NCI-H524 (cell line): ENCODE measurements at places on chromosomes 7 and 10.
A peak's percentile ranks its signal among the peaks of the same experiment; 100 is the strongest.

DNA sequence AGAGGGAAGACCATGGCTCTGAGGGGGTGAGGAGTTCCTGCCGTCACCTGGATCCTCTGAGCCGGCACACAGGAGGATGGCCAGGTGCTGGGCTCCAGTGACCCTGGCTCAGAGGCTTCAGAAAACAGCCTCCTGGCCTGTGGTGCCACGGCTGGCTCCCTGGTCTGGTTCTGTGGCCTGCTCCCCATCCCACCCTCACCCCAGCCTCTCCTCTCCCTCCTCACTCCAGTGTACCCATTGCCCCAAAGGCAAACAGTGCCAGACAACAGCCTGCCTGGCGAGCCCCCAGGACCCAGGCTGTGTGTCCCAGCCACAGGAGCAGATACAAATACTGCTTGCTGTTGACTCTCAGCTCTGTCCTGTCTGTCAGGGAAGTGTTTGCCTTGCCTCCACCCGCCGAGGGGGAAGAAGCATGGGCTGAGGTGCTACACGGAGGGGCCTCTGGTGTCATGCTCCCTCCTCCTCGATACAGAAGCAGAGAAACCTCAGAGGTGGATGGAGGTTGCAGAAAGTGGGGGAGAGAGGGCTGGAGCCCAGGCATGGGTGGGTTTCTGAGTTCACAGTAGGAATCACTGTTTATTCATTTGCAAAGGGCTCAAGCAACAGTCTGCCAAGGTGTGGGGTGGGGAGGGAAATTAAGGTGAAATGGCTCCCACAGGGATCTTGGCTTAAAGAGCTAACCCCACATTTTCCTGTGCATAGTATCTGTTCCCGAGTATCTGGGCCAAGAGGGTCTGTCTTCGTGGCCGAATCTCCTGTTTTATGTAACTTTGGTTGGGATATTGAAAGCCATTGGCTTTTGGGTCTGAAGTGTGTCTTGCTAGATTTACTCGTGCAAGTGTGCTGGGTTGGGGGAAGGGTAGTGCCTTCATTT lies 5.5 kb downstream of the ADRA2A start:
- DNase-seq, result no peak

DNA sequence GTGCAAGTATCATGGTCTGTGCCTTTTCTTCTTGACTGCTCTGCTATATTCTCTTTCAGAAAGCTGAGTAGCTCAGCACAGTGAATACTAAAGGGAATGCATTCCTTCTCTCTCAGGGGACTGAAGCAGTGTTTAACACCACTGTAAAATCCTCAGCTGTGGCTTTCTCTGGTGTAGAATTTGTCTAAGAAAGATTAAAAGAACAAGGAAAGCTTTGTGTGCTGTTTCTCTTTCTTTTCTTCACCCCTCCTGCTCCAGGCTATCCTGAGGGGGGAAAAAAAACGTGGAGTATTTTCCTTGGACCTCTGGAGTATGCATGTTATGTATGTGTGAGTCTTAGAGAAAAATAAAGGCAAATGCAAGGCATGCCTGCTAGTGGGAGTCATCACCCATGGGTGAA lies 383.9 kb downstream of the AUTS2 start:
- no peak for DNase-seq

- DNase-seq, result no peak
Measured at GRCh38 chr10:87504307-87504639, 420 bp upstream of the MINPP1 start.

GRCh38 chr10:75243426-75243825 lies 7.7 kb upstream of the COMTD1 start:
- no peak for DNase-seq

DNA sequence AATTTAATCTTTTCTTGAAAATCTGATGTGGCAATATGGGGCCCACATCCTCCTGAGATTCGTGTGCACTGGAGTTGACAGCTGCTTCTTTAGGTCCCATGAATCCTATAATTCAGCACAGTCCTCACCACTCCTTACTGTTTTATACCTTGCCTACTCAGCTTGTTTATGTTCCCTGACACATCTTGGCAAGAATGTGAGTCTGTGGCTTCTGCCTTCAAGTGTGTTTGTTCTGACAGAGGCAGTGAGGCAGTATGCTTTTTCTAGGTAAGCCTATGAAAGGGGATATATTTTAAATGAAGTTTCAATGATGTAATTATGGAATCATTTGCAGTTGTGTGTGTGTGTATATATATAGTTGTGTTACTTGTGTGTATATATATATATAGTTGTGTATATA lies 106.4 kb downstream of the AMPH start:
- no peak for DNase-seq

GRCh38 chr7:46397591-46397990 lies 476.5 kb upstream of the IGFBP3 start:
- no peak for DNase-seq

GRCh38 chr10:93630625-93631557 lies 18.6 kb downstream of the PDE6C start:
- DNase-seq, result peak; percentile 36

DNA sequence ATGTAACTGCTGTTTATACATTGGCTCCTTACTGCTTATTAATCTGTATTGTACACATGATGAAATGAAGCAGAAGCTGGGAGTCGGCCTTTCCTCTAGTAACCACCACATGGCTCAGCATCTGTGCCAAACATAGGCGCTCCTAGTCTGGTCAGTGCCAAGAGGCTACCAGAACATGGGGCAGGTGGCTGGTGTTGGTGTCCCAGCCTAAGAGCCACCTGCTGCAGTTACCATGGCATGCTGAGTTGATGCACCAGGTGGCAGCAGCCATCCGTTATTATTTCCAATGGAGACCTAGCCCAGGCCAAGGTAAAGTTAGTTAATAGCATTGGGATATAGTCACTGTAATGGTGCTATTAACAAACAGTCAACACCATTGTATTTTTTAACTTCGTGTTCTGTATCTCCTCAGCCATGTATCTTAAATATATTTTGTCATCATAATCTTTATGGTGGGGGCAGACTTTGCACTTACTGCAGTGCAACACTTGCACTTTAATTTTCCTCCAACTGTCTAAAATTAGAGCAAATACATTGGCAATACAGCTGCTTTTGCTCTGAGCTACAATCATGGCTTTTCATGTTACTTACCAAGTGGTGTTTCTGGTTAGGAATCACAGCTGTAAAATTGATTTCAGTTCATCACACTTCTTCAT lies 33.1 kb downstream of the HBP1 start:
- peak; percentile 85 for DNase-seq

DNA sequence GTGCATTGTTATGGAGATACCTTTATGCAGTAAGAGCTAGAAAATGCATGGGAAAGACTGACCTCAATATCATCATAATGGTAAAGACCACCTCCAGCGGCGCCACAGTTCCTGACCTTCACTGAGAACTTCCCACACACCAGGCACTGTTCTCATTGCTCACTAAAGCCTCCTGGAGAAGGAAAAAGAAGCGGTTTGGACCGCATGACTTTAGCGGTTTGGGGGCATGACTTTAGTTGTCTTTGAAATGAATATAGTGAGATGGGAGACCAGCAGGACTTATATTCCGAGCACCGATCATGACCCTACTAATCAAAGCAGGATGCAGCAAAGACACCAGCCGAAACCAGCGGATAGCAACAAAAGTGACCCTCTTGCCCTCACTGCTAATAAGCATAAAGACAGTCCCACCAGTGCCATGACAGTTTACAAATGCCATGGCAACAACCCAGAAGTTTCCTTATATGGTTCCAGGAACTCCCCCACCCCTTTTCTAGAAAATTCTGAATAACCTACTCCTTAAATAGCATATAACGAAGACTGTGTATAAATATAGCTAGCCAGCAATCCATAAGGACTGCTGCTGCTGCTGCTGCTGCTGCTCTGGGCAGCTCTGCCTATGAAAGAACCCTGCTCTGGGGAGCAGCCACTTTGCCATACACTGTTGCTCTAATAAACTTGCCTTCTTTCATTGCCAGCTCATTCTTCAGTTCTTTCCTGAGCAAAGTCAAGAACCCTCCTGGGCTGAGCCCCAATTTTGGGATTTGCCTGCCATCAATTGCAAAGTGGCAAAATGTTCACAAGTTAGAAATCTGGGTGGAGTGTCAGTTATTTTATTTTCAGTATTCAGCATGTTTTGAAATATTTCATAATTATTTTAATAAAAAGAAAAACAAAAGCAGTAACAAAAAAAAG lies 694.1 kb downstream of the SUGCT start:
- DNase-seq, result no peak

- DNase-seq, result peak; percentile 47
Measured at GRCh38 chr7:104862719-104863118, 151.3 kb upstream of the KMT2E start.

GRCh38 chr10:98638920-98639319 lies 192.2 kb upstream of the HPS1 start:
- DNase-seq, result no peak

DNA sequence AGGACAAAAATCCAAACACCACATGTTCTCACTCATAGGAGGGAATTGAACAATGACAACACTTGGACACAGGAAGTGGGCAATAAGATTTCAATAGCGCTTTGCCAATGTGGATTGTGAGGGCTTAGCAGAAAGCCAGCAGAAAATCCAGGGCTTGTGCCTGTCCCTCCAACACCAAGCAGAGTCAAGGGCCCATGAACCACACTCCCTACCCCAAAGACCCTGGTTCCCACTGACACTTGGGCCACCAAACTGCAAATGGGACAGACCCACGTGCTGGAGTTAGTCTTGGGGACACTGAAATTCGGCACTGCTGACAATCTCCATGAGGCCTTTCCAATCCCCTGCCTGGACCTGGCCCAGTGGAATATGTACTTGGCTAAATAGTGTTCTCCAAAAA lies 67.0 kb downstream of the GRID1 start:
- DNase-seq, result no peak

DNA sequence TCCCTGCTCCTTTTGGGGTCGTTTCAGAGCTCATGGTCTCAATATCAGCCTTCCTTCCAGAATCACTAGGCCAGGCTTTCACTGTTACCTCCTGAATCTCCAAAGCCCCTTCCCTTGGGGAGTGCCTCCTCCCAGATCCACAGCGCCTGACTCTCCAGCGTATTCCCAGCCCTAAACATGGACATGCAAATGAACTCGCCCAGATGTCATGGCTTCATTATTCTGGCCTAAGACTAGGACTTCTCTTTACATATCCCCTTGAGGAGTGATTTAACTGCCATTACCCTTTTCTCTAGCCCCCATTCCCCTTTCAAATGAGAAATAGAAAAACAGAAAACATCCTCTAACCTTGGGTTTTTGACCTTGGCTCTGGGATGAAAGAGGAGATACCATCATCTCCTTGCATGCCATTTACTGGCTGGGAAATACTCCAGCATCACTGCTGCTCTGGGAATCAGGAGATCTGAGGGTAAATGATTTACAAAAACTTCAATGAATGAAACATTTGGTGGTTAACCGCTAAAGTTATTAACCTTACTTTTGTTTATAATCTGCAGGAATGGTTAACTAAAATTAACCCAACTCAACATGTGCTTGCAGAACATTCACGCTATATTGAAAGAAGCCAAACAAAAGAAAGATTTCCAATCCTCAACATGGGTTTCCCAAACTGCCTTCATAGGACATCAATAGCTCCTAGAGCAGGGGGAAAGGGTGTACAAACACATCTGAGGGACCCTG lies 37.0 kb downstream of the FAM171A1 start:
- no peak for DNase-seq

GRCh38 chr10:114172216-114172615 lies 1.8 kb downstream of the CCDC186 start:
- no peak for DNase-seq
